ENCODE measurements at places on chromosomes 16 and 17.

- DNase-seq: no peak
Measured at GRCh38 chr17:46878055-46878454, 26.7 kb downstream of the WNT9B start.

DNA sequence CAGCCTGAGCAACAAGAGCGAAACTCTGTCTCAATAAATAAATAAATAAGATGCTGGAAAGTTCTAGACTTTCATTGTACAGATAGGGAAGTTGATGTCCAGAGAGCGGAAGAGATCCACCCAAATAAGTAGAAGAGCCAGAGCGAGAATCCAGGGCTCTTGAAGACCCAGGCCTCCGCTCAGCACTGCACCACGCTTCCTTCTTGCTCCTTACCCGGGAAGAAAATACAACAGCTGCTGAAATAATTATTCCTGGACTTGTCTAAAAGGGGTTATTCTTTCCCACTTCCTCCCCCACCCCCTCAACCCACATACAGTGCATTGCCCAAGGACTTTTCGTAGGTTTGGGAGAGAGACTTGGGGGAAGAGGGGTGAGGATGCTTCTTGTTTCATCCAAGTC, 26.7 kb downstream of the CDK5RAP3 start:
- DNase-seq: no peak

DNA sequence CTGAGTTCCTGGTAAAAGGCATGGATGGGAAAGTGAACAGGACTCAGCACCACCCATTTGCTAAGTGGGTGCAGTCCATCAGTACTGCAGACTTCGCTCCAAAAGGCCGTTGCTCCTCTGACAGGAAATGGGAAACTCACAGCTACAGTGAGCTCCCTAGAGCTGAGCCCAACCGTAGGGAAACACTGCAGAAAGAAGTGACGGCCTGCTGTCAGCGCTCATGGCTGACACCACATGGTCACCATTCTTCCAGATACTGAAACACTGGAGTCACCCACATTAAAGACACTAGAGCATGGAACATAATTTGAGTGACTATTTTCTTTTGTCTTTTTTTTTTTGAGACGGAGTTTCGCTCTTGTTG, 31.9 kb downstream of the UBE2O start:
- DNase-seq: no peak

DNA sequence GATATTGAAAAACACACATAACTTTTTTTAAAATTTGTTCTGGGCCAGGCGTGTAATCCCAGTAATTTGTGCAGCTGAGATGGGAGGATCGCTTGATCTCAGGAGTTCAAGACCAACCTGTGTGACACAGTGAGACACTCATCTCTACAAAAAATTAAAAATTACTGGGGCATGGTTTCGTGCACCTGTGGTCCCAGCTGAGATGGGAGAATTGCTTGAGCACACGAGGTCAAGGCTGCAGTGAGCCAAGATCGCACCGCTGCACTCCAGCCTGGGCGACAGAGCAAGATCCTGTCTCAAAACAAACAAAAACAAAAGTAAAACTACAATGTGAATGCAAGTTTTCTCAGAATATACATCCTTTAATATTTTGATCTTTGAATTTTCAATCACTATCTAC, 15.1 kb downstream of the C16orf54 start:
- DNase-seq: no peak

- DNase-seq: no peak
Measured at GRCh38 chr16:67608364-67608763, 36.6 kb upstream of the CARMIL2 start.

- no peak for DNase-seq
Measured at GRCh38 chr17:4998027-4998731, 429 bp downstream of the KIF1C start.

All from stimulated activated CD4-positive, alpha-beta T cell treated with anti-CD3 and anti-CD28 coated beads, TNF-alpha, amount 100 ng/mL, for 48 hours (primary cell).